Kidney (tissue), 22 donors: ENCODE measurements at places on chromosomes 11 and 22.

DNA sequence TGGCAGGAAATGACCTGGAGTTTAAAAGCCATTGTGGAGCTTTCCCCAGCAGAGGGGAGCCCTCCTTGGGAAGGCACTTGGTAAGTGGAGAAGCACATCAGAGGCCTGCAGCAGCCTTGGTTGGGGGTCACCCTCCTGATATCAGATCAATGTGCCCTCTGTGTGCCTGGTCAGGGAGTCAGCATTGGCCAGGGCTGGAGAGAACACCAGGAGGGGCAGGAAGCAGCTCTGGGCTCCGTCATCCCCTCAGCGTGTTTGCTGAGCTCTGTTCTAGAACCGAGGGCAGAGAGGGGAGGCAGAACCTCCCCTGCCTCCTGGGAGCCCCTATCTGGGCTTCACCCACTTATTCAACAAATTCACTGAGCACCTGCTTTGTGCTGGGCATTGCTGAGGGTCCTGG is 846.0 kb downstream of the TBC1D22A start:
- DNase-seq = no peak

DNA sequence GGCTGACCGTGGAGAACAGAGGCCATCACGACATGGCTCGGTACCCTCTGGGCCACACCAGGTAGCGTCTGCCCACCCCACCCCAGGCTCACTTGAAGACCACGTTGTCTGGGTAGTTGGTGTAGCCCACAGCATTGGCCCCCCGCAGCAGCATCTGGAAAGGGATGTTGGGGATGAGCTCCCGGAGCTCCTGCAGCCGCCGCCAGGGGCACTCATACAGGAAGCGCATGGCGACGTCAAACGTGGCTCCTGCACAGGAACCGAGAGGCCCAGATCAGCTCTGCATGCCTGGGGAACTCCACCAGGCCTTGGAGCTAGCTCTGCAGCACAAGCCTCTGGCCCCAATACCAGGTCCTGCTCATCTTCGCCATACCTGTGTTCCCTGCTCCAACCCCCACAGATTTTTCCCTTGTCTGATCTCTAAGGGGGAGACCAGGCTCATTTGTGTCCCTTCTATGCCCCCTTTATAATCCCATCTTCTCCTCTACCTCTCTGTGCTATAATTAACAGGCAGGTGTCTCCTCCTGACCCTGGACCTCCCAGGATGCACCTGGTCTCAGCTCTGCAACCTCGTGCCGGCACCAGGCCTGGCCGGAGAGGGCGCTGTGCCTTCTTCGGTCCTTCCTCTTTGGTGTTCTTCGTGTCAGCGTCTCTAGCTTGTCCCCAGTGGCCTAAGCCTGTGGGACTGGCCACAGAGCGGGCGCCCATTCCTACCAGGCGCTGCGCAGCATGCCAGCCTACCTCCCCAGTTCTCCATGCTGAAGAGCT is 5.0 kb upstream of the LRFN4 start:
- DNase-seq = no peak

DNA sequence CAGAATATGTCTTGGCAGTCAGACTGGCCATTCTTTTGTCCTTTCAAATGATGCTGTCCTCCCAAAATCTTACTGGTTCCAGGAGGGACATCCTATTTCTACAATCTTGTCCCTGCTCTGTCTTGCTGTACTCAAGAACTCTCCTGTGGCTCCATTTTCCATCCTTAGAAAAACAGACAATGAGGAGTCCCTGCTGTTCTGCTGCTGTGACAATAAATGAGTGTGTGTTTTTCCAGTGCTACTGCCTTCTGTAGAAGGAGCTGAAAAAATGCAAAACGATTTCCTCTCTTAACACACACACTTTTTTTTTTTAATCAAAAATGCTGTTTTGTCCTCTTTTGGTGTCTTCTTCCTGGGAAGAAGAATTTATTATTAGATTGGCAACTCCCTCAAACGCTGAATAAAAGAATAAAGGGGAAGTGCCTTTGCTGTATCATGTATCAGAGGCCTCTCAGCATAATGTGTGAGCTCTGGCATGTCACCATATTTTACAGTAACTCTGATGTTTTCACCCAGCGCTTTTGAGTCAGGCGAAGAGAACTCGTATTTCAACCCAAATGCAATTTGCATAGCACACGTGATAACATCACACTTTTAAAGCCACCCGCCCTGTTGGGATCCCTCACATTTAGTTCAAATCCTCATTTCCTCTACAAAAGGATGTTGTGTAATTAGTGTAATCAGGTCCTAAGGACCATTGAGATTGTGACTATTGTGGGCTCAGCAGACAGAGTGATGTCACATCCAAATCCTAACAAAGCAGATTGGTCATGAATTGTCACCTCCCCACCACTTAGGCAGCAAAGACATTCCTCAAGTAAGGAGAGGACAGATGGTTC is 496.0 kb upstream of the LARGE1 start:
- DNase-seq = no peak

DNA sequence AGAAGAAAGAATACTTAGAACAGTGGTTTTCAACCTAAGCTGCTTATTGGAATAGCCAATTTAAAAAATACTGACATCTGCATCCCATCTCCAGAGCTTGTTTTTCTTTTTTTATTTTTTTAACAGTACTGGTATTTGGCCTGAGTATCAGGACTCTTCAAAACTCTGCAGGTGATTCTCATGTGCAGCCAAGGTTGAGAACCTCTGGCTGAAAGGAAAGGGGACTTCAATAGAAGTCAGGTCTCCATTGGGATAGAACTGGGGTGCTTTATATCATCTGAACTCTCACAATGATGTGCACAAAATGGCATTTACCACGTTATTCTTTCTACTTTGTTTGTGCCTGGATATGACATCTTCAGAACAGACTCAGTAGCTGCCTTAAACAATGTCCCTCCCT is 55.3 kb downstream of the BBOX1 start:
- no peak for DNase-seq

GRCh38 chr11:76621868-76622267 is 48.7 kb downstream of the LRRC32 start:
- DNase-seq = peak; percentile 49

DNA sequence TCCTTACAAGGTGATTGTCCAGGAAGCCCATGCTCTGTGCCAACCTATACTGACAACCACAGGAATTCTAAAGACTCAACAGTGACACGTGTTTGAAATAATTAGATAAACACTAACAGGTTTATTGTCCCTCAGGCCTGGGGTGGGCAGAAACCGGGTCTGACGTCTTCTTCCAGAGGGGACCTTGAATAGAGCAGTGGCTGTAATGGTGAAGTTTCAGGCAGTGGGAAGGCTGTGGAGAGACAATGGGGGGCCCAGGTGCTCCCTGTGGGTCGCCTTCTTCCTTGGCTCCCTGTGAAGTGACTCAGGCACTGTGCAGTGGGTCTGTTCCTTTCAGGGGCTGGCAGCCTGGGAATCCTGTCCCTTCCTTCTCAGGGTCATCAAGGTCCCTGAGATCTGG is 54.6 kb downstream of the OTOG start:
- DNase-seq = no peak

DNA sequence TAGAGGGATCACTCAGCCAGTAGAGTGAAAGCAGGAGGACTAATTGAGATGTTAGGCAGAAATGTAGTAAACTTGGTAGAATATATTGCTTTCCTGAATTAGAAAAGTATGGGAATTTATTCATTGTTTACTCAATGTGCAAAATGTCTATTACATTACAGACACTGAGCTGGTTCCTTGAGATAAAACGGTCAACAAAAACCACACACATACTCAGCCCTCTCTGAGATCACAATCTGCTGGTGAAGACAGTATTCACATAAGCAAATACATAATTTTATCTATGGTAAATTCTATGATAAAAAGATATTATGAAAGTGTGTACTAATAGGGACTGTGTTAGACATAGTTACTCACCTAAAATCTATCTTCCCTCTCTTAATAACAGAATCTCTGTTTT is 833.5 kb downstream of the KCNA4 start:
- no peak for DNase-seq
